HFFc6 (cell line): ENCODE measurements at places on chromosomes 4 and X. TPM values are rescaled to one million over a fixed set of nuclear protein-coding genes. Genes with fewer than 3 reads are reported as not detected.
A peak's percentile ranks its signal among the peaks of the same experiment; 100 is the strongest.

- peak; percentile 9 for DNase-seq
Observed at GRCh38 chrX:11386001-11386523, 92.8 kb downstream of the AMELX start.

CFAP99 gene
- total RNA-seq = not detected in 3 replicates

GRCh38 chrX:78024349-78025059, 55.1 kb upstream of the PGAM4 start:
- DNase-seq = peak; percentile 1

- no peak for DNase-seq
Observed at GRCh38 chrX:50770702-50771101, 43.3 kb downstream of the SHROOM4 start.

DNA sequence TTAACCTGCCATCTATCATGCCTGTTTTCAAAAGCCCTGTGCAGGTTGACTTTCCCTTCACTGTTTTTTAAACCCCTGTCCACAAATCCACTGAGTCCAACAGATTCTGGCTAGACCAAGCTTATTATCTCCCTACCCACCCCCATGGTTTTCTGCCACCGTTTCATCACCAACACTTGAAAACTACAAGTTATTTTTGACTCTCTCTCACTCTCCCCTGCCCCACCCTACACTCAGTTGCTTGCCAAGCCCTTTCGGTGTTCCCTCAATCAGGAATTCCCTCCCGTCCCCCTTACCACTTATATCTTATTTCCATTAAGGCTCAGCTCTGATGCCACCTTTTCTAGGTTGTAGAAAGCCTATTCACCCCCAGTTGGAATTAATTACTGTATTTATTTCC, 29.7 kb downstream of the ATG4A start:
- DNase-seq = no peak

- DNase-seq = no peak
Observed at GRCh38 chrX:136822337-136823095, 41.8 kb upstream of the ARHGEF6 start.

P2RY4 gene
- not detected in 3 replicates for total RNA-seq

GRCh38 chr4:10055871-10056270, 34.6 kb upstream of the SLC2A9 start:
- no peak for DNase-seq

GRCh38 chr4:3241898-3242524, 6.9 kb upstream of the MSANTD1 start:
- no peak for DNase-seq

DNA sequence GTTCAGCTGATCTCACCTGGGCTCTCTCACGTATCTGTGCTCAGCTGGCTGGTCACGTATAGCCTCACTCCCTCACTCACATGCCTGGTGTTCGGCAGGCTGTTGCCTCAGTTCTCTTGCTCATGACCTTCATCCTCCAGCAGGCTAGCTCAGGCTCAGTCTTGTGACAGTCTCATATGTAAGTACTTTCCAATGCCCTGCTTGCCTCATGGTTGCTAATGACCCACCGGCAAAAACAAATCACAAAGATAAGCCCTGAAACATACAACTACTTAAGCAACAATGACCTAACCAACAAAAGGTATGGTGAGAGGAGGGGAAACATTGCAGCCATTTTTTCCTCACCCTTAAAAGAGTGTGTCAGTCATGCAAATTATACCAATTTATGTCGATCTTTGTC, 25.0 kb downstream of the MEPE start:
- DNase-seq = no peak

DNA sequence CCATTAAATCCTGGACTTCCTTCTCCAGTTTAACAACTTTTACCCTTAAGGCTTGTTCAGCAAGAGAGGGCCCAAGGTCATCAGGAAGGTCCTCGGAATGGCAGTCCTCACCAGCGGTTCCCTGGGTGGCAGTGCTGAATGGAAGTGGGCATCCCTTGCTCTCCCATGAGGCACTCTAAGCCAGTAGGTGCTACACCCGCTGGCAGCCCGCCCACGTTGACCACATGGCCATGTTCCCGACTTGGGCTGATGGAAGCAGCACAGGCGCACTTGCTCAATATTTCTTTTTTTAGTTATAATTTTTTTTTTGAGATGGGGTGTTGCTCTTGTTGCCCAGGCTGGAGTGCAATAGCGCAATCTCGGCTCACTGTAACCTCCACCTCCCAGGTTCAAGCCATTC, 277.9 kb downstream of the ZC4H2 start:
- DNase-seq = no peak

DNA sequence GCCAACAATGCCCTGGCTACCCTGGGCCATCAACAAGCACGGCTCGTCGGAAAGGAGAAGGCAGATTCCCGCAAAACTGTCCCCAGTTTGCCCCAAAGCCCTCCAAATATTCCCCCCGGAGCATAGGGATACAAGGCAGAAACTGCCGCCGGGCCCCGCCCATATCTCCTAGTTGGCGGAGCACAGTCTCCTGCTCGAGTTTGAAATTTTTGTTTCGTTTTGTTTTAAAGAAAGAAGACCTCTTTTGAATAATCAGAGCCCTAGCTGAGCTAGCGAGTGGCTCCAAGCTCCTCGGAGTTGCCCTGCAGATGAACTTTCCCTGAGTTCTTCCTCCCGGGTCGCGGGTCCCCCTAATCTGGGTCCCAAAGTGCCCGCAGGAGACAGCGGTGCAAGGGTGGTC, 138.1 kb upstream of the ZIC3 start:
- no peak for DNase-seq

PGAM4 gene
- total RNA-seq = 0.23 TPM in 1 of 3 replicates, not detected in the others

DNA sequence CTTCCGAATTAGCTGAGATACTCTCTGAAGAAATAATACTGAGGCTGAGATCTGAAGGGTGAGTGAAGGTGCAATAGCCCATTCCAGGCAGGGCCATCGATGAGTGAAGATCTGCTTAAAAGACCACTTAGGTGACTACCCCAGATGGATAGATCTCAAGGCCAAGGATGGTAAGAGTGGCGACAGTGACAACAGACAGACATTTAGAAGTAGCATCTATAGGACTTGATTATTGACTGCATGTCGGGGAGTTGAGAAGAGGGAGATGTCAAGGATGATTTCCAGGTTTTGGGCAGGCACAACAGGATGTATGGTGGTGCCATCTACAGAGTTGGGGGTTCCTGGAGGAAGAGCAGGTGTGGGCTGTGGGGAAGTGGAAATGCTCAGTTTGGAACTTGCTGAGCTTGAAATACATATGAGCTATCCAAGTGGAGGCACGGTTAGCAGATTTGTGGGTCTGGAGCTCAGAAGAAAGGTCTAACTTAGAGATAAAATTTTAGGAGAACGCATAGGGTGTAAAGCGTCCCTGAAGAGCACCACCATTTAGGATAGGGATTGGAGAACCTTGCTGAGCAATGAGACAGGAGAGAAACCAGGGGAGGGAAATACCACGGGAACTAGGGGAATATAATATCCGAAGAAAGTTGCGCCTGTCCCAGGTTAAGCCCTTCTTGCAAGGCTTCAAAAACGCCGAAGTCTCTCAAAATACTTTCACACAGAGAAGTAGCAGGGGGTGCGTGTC, 688 bp downstream of the UFSP2 start:
- no peak for DNase-seq

BMX gene
- total RNA-seq = not detected in 3 replicates

DNA sequence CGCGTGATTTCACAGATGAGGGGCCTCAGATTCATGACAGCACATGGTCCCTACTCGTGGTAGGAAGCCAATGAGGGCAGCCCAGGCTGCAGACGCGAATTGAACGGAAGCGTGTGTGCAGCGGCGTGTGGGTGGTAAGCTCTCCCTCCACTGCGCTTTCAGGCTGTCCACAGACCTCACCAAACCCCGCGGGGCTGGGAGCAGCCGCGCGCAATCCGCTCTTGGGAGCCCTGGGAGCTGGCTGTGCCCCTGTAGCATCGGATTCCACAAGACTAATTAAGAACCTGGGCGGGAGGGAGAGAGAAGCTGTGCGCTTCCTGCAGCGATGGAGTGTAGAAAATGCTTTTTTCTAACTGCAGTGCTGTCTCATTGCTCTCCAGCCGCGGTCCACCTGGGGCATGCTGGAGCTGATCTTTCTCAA, 134.9 kb downstream of the STOX2 start:
- DNase-seq = no peak

- DNase-seq = no peak
Observed at GRCh38 chr4:121100093-121100775, 27.9 kb upstream of the NDNF start.

ATOH1 gene
- total RNA-seq = not detected in 3 replicates

DNA sequence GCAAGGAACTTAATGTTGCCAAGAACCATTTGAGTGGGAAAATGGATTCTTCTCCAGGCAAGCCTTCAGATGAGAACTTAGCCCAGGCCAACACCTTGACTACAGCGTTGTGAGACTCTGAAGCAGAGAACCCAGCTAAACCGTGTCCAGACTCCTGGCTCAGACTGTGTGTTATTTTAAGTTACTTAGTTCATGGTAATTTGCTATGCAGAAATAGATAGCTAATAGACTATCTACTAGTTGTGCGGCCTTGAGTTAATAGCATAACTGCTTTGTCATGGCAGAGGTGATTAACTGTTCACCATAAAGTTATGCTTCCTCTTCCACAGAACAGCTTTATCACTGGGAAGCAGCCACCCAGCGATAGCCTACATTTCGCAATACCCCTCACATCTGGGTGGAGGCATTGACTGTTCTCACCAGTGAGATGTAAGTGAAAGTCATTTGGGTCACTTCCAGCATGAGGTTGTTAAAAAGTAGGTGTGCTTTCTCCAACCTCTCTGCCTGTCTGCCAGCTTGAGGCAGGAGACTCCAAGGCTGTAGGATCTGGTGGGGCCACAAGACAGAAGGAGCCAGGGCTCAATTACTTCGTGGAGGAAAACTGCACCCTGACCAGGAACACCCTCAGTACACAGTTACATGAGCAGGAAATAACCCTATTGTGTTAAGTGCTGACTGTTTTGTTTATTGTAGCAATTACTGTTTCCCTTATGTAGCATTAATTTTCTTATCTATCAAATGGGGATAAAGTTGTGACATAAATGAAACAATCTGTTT, 94.2 kb downstream of the GPAT3 start:
- peak; percentile 13 for DNase-seq

GRCh38 chr4:146477054-146477453, 44.7 kb downstream of the SLC10A7 start:
- no peak for DNase-seq

DNA sequence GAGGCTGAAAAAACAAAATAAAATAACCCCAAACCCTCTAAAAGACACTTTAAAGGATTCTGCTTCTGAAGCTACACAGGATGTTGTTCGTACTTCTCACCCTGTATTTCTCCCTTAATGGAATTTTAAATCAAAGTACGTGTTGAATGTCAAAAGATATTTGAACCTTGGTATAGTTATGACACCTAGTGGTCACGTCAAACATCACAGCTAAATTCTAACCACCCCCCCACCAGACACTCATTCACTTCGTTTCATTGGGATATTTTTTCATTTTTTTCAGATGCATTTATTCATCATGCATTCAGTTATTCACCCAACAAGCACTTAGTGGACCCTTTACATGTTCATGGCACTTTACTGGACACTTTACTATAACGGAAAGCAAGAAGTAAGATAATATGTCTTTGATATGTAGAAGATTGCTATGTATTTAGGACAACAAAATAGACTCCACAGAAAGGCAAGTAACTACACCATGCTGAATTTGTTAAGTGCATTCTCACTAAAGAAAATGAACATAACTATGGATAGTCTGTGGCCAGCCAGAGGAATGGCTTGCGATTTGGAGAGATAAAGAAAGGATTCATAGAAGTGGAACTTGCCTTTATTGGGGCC, 62.5 kb upstream of the GPR174 start:
- DNase-seq = peak; percentile 2

DNA sequence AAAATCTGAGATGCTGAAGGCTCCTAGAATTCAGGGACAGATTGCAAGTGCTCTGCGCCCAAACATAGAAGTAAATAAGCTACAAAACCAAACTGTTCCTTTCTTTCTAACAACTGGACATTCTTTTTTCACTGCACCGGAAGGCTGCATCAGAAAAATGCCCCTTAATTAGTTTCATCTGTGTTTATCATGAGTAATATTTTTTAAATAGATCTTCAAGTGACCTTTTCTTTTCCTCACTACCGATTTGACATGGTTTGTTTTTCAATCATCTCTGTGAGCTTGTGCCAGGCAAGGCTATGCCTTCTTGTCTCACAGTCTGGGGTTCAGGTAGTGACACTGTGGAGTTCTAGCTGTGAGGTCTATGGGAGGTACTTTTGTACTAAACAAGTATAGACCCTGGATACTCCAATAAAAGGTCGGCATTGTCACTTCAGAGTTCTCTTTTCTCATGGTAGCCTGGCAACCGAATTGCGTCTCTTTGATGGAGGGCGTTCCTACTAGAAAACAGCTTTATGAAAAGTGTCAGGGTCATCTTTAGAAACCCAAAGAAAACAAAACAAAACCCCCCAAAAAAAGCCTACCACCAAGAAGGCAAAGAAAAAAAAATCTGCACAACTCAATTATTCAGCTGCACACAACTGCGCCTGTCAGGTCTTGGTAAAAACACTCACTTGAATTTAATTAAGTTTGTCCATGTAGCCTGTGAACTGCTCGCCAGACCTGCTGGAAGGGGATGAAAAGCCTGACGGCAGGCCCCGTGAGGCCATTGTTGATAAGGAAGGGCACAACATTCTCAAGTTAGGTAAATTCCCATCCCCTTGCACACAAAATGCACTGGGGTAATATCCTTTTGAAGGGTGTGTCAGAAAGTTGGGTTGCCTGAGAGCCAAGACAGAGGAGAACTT, 22.8 kb upstream of the ADAMTS3 start:
- DNase-seq = no peak

GRCh38 chrX:154751203-154751668, 359 bp upstream of the GAB3 start:
- no peak for DNase-seq

DNA sequence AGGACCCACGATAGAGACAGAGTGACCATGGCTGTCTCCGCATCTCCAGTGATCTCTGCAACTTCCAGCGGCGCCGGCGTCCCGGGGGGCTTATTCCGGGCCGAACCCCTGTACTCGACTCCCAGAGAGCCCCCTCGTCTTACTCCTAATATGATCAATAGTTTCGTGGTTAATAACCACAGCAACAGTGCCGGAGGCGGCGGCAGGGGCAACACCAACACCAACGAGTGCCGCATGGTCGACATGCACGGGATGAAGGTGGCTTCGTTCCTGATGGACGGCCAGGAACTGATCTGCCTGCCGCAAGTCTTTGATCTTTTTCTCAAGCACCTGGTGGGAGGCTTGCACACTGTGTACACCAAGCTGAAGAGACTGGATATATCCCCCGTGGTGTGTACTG, 343 bp downstream of the DACH2 start:
- no peak for DNase-seq

GRCh38 chr4:5890063-5890727, 2.7 kb downstream of the CRMP1 start:
- no peak for DNase-seq

GRCh38 chr4:95637043-95637600, 88.3 kb upstream of the UNC5C start:
- DNase-seq = no peak

EREG gene
- 28.7 to 36.0 TPM (median 30.1 TPM) in 3 replicates for total RNA-seq

OSTC gene
- 187 to 256 TPM (median 218 TPM) in 3 replicates for total RNA-seq

- DNase-seq = no peak
Observed at GRCh38 chr4:151259752-151260151, 17.2 kb upstream of the PRSS48 start.

GPRIN3 gene
- total RNA-seq = under 0.01 and 0.26 TPM in 2 replicates

TIGD4 gene
- total RNA-seq = not detected in 2 replicates

- no peak for DNase-seq
Observed at GRCh38 chr4:168549143-168549542, 52.3 kb downstream of the PALLD start.

GPC4 gene
- not detected in 3 replicates for total RNA-seq
